ENCODE measurements at places on chromosomes 5 and 9.

DNA sequence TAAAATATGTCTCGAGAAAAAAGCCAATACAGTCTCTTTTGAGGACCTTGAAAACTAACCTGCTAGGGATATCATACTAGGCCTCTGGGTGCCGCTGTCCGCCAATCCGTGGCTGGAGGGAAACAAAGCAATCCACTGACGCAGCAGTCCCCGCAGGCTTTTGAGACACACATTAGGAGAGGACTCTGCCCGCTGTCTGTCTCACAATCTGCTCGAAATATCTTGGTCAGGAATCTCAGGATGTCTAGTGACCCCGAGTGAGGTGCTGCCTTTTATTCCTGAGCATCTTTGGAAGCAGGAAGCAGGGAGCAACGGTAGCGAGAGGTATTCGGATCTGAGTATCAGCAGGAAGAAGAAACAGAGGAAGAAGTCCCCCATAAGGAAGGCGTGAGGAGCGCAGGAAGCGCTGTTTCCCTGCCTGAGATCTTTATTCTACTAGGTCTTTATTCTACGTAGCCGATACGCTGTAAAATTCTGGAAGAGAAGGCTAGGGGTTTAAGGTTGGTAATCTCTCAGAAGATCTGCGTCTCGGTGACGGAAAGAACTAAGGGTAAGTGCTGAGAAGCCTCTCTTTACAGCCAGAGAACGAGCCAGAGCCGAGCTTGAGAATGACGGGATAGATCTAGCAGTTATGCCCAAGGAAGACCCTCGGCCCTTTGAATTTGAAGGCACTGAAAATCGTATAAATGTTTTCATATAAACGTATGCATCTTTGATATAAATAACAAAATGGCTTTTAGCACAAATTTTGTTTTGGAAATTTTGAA, 4.0 kb upstream of the PCDHGA1 start:
- peak; percentile 40 for DNase-seq

DNA sequence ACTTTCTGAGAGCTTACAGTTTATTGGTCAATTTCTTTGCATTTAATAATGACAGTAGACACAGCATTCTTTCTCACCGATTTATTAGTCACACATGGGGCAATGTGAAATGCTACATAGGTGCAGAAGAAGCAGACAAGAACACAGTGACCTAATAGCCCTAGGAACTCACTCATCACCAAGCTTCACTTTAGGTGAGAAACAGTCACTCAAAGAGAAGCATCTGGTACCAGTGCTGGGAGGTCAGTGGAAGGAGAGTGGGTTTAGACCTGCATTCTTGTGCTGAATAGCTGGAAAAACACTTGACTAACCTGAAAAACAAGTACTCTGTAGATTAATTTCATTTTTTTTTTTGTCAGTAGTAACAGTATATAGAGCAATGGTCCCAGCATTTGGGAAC, 179.6 kb downstream of the GRIA1 start:
- DNase-seq = no peak

- no peak for DNase-seq
These were observed 453.3 kb downstream of the BNC2 start for GRCh38 chr9:16417161-16417560.

- no peak for DNase-seq
These were observed 1.7 kb upstream of the PAX5 start for GRCh38 chr9:37035648-37036370.

- no peak for DNase-seq
These were observed 10.8 kb upstream of the FOXD1 start for GRCh38 chr5:73459366-73459765.

- no peak for DNase-seq
These were observed 18.3 kb downstream of the PDGFRB start for GRCh38 chr5:150137168-150137957.

DNA sequence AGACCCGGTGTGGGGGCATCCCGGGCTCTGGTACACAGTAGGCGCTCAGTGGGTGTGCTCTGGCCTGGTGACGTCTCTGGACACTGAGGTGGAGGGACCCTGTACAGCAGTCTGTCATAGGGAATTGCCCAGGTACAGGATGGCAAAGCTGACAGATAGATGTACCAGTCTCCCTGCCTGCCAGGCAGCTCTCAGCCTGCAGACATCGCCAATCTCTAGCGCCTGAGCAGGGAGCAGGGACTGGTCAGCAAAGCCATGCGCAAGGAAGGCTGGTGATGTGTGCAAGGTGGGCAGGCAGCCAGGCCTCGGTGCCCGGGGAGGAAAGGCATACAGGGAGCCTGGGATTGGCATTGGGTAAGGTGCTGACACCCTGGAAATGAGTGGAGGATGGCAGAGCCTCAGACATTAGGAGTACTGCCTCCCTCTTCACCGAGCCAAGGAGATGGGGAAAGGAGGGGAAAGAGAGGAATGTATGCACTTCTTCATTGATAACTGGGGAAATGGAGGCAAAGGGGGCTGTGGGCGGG, 33.9 kb upstream of the BRD3 start:
- DNase-seq = no peak

DNA sequence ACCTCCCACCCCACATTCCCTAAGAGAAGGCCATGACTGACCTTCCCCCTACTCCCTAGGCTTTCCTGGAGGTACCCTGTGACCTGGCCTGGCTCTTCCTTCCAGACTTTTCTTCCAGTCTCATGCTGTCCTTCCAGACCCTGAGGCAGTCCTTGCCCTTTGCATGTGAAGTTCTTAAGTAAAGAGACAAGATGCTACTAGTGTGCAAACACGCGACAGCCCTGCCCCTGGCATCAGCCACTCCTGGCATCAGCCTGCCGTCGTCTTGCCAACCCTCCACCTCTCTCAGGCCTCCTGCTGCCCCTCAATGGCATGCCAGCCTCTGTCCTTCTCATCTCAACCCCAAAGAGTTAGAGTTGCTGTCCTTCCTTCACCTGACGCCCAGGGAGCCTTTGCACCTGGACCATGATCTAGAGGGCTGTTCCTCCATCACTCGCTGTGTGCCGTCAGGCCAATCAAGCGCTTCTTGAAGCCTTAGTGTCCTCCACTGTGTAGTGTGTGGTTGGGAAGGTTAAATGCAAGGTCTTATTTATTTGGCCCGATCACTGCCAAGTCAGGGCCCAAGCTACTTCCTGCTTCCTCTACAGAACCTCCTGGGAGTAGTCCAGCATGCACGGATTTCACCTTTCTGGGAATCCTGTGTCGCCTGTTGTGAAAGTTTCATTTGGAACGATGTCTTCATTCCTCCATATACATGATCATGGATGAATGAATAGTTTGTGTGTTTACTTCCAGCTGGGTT, 61.9 kb downstream of the WWC1 start:
- DNase-seq = no peak

GRCh38 chr5:83001796-83002381, 75.3 kb downstream of the TMEM167A start:
- DNase-seq = no peak

- no peak for DNase-seq
These were observed 10.7 kb upstream of the OR5C1 start for GRCh38 chr9:122777935-122778627.

GRCh38 chr5:180291234-180291940, 496 bp downstream of the MAPK9 start:
- peak; percentile 47 for DNase-seq

DNA sequence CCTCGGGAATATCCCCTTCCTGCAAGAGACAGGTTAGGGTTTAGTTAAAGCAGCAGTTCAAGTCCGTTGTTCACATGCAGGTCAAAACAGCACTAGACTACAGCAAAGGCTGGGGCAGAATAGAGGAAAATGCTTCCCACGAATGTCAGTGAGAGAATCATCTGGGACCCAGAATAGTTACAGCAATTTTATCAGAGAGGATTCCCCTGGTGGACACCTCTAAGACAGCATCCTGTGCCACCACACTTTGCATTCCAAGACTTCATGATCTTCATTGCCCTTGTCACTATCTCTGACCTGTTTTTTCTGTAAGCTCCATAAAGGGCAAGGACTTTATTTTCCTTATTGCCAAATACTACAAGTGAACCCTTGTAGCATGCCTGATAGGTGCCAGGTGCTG, 12.9 kb downstream of the GRXCR2 start:
- DNase-seq = no peak

DNA sequence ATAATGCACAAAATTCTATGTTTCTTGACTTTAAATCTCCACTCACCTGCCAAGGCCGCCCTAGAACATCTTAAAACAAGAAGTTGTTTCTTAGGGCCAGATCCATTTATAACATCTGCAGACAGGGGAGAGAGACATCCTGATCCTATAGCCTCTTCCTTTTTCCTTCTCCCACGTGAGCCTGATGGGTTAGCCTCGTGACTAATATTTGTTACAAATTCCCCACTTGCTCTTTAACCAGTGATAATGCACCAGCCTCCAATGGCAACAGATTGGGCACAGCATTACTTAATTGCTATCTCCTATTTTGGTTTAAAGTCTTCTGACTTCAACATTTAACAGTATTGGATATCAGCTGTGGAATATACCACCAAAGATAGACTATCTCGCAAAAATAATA, 196.5 kb downstream of the GADD45G start:
- DNase-seq = no peak

DNA sequence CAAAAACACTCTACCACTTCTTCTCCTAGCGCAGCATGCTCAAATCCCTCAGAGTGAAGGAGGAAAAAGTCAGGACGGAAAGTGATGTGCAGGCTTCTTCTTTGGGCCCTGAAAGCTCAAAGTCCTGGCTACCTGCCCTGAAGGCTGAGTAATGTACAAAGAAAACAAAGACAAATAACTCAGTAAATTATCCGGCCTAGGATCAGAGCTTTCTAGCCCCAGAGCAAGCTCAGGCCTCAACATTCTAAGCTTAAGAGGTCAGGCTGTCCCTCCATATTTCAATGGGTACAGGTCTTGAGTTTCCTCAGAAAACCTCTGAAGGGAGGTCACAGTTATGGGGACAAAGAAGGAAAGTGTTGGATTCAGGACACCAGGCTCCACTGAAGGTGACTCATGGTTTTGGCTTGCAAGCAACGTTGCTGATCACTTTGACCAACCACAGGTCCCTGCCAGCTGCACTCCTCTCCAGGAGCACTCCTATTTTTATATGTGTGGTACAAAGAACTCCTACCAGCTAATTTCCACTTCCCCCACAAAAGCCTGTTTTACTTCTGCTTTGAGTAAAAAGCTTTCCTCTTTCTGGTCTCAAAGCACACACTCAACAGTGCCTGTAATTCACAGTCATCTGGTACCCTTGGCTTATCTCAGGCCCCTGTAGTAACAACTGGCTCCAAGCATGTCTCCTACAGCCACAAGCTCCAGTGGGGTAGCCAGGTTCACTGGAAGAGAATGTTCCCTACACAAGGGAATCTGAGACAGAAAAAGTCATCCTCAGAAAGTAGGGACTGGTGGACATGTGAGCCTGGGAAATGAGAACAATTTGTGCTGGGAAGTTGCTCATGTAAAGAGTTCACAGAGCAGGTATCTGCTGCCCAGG, 115.7 kb downstream of the UGCG start:
- DNase-seq = peak; percentile 27

GRCh38 chr5:173413471-173413982, 85.3 kb upstream of the STC2 start:
- no peak for DNase-seq

DNA sequence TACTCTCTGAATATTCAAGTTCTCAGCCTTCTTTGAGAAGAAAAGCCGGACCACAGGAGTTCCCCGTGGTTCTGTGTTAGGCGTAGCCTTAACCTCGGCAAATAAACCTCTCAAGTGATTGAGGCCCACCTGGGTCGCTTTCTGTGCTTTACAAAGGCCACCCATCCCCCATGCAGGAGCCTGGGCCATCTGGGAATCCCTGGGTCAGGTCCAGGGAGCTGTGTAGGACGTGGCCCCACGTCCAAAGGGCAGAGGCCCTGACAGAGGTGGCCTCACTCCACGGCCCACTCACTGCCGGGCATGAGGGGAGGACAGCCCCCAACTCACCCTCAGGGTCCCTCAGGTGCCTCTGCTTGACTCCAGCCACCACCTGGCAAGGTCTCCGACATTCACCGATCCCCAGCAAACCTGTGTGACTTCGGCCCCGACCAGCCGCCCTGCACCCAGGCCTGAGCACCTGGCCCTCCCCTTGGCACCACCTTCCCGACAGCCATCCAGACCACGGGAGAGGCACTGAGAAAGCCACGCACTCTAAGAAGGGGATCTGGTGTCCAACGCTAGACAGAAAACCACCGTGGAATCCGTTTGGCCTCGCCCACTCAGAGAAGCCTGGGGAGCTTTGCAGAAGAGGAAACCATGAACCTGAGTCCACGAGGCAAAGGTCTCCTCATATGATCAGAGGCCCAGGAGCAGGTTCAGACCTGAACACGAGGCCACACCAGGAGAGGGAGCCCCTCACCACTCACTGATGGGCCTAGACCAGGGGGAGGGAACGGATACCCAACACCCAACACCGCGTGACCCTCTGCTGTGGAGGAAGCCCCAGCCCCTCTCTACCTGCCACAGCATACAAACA, 4.5 kb downstream of the SLC12A7 start:
- DNase-seq = no peak

DNA sequence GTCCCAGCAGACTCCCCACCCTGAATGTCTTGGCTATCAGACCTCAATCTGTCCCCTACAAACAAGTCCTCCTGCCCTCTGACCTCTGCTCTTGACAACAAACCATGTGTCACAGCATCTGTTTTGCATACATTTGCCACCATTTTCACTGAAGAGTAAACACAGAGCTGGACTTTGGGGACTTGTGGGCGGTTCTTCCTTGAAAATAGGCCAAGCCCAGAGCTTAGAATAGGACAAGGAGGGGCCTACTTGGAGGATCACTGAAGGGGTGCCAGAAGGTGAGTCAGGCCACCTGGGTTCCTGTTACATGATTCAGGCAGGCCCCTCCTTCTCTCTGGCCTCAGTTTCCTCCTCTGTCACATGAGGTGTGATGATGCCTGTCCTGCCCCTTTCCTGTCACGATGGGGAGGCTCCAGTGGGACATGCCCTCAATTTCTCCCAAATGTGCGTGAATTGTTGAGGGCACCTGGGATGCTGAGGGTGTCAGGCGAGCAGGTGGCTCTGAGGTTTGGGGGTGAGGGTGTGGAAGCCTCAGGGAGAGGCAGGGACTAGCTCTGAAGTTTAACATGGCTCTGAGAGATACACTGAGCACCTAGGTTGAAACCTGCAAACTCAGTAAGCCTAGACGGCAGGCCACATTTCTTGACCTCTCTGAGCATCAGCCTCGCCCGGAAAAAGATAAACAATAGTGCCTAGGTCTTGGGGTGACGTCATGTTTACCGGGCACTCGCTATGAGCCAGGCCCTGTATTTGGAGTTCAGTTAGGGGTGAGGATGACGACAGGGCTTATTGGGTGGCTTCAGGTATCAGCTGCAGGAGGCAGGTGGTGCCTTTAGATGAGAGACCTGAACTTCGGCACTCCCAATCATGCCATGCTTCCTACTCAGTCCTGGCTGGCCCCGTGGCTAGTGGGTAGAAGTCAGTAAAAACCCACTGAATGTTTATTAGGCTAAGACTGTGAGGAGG, 107.6 kb upstream of the PITX1 start:
- no peak for DNase-seq

- DNase-seq = no peak
These were observed 393.6 kb upstream of the IZUMO3 start for GRCh38 chr9:24939109-24939850.
